ENCODE measurements at places on chromosomes 12 and 14.

DNA sequence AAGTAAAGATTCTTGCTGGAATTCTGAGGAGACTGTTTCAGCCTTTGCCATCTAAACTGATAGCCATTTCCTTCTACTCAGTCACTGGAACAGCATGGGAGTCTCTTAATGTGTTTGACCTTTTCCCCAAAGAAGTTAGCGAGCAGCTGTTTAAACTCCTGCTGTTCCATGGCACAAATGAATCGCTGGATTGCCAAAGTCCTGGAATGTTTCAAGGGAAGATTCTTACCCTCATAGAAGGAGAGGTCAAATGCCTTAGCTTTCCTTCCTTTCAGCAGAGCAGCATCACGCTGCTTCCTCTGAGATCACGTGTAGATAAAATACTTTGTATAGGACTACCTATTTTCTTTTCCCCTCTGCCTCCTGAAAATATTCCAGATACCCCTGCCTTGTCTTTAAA is 10.5 kb upstream of the NR2C1 start:
- no peak for DNase-seq

- DNase-seq: no peak
Observed at GRCh38 chr14:60008042-60008441, 83.7 kb upstream of the PCNX4 start.

GRCh38 chr12:47729233-47729632 is 3.9 kb upstream of the ENDOU start:
- DNase-seq: no peak

GRCh38 chr14:56193347-56193746 is 75.1 kb downstream of the PELI2 start:
- no peak for DNase-seq

- no peak for DNase-seq
Observed at GRCh38 chr14:94470311-94470710, 5.7 kb downstream of the SERPINA9 start.

- DNase-seq: no peak
Observed at GRCh38 chr12:87127272-87127671, 871.1 kb upstream of the MGAT4C start.

- no peak for DNase-seq
Observed at GRCh38 chr12:82359115-82359478, 768 bp downstream of the METTL25 start.

- no peak for DNase-seq
Observed at GRCh38 chr14:54166049-54166950, 209.7 kb upstream of the BMP4 start.

GRCh38 chr12:56315249-56315621 is 553 bp downstream of the CNPY2 start:
- no peak for DNase-seq

GRCh38 chr14:92439537-92440344 is 73.8 kb upstream of the RIN3 start:
- no peak for DNase-seq

DNA sequence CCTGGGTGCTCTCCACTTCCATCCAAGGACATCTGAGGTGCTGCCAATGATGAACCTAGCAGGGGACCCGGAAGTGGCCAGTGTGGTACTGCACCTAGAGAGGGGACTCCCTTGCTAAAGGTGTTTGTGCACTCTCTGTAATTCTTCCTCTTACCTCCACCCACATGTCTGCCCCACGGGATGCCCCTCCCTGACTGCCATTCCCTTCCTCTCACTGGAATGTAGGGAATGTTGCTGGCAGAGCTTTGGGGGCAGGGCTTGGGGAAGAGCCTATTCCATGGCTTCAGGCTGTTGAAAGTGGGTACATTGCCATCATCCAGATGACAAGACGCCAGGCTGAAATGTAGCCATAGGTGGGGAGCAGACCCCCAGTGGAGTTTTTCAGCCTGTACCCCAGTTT is 153.2 kb downstream of the SMOC1 start:
- DNase-seq: no peak

GRCh38 chr12:29067430-29067829 is 81.6 kb upstream of the FAR2 start:
- DNase-seq: no peak

DNA sequence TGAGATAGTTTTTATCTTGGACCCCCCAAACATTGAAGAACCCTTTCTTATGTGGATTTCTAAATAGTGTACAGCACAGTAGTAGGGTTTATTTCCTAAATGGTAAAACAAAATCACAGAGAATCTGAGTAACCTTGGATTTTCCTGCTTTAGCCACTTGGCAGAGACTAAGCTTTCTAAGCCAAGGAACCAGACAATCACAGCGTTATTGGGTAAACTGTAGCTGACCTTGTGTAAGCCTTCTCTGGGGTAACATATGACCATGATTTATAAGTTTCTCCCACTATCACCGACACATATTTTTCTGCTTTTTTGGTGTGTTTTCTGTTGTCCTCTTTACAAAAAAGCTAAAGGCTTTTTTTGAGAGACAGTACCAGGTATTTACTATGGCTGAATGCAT is 136.3 kb upstream of the PZP start:
- DNase-seq: no peak

DNA sequence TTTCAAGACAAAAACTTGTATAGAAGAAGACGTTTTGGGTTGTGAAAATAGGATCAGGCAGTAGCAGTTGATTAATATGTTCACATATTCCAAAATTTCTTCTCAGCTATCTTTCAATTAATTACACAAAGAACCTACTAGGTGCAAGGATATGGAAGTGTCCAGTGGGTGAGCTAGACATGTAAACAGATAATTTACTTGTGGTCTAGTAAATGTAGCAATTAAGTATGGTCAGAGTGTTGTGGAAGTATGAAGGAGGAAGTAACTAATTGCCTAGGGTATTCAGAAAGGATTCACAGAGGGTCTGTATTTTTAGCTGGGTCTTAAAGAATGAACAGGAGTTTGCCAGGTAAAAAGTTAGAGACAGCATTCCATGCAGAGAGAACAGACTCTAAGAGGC is 5.9 kb downstream of the GOLGA5 start:
- DNase-seq: no peak

DNA sequence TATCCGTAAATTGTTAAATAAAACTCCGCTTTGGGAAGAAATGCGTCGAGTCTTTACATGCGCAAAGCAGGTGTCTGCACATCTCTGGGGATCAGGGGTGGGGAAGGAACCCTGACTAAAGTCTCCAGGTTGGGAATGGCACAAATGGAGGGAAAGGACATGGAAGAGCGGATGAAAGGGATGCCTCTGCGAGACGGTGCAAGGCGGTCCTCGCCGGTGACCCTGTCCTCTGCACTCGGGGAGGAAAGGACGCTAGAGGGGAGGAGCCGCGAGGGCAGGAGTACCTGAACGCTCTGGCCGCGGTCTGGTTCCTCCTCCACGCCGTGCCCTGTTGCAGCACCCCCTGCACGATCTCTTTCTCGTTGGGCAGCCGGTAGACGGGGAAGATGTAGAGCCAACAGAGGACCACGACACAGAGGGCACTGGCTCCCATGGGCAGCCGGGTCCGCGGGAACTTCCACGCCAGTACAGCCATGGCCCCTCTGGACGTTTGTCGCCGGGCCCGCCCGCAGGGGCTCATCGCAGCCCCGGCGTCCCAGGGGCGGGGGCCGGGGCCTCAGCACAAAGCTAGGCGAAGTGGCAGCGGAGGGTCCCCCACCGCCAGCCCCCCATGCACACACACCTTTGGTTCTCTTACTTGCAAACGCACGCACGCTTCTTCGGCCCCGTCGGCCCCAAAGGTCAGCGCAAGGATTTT is 646 bp downstream of the ST8SIA1 start:
- DNase-seq: no peak

DNA sequence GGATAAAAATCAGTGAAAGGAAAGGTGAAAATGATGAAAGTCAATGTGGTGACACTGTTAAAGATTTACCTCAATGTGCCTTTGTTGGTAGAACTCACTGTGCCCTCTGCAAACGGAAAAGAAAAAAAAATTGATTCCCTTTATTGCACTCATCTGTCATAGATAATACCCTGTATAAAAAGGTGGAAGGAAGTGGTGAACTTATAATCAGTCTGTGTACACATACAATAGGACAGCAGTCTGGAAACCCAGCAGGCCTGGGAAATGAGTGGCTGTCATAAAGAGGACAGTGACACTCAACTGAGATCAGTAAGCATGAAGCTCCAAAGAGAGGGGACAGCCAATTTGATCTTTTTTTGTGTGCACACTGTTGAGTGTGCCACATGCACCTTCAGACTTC is 364.7 kb downstream of the NOVA1 start:
- DNase-seq: no peak

DNA sequence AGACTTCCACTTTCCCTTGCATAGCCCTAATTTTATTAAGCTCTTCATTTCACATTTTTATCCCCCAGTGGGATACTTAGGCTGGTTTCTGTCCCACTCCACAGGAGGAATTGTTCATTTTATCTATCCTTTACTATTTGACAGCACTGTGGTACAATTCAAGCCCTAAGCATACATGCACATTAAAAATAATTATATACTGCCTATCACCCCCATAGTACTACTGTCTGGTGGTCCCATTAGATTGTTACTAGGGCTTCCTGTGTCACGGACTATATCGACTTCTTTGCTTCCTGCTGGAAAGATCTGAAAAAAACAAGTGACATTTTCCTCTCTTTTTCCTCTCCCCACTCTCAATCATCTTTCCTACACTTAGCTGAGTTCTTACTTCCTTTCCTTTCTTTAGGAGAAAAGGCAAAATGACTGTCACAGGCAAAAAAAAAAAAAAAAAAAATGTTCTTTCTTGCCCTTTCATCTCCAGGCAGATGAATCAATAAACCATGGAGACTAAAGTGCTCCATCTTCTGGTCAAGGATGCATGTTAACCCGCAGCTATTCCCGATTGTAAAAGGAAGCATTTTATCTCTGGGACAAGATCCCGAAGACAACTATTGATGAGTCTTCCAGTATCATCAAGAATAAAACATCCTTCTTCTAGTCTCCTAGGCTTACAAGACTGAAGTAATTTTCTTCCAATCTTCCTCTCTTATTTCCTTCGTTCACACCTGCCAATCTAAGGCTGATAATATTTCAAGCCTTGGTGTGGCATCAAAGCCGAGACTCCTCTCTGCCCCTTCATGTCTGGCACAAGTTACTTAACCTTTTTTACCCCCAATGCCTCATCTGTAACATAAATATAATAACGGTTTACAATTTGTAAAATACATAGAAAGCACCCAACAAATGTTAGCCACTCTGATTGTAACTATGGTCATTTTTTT is 94.4 kb upstream of the PLEKHG7 start:
- no peak for DNase-seq

- no peak for DNase-seq
Observed at GRCh38 chr12:123071099-123071800, 79.6 kb downstream of the PITPNM2 start.

GRCh38 chr12:6392504-6392903 is 8.5 kb downstream of the LTBR start:
- DNase-seq: no peak

- DNase-seq: no peak
Observed at GRCh38 chr12:31460024-31460423, 130.9 kb downstream of the DENND5B start.

- no peak for DNase-seq
Observed at GRCh38 chr14:75217508-75218206, 41.2 kb upstream of the TMED10 start.

DNA sequence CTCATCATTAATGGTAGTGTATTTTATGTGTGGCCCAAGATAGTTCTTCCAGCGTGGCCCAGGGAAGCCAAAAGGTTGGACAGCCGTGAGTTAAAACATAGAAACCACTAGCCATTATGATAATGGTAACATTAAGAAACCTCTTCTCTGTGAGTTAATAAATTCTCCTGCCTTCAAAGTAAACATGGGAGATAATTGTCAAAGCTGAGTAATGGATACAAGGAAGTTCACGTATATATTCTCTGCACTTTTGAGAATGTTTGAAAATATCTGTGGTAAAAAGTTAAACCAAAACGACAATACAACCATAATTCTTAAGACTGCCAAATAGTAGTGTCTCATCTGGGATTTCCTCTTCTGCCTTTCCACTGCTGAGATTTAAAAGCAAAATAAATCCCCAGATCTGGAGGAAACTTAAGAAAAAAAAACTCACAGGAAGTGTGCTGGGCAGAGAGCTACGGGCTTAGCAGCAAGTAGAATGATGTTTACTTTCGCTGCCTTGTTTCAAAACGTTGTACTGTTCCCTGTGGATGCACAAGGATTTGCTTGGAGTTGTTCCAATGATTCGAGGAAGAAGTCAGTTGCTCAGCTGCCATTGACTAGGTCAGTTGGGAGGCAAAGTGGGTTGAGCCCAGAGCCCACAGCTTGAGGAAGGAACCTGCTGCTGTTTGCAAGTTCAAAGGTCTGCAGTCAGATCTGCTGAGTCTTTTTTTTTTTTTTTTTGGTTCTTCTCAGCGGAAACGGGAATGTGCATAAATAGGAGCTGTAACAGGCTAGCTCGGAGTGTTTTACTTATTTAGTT is 1.7 kb downstream of the TPCN1 start:
- DNase-seq: peak; percentile 25
